ENCODE measurements at places on chromosomes 11 and 22.

DNA sequence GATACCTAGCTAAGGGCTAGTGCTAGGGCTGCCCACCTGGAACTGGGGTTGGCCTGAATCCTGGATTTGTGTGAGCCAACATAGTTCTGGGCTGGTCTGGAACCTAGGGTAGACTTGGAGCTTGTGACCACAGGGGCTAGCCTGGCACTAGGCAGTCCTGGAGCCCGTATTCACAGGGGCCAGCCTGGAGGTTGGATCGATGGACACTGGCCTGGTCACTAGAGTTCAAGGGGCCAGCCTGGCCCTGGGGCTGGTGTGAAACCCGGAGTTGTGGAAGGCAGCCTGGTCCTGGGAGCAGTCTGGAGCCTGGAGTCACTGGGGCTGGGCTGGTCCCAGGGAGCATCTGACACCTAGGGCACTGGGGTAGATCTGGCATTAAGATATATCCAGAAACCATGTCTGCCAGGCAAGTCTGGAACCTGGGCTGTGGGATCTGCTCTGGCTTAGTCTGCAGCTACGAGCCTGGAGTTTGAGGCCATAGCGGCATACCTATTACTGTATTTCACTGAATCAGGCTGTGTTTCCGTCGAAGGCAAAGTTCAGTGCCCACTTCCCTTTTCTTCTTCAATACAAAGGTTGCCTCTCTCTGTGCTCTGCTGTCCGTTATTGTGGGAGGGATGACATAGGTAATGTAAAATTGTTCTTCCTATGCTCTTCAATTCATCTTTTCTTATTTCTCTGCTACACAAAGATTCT is 9.1 kb upstream of the GLYATL1B start:
- no peak for DNase-seq

DNA sequence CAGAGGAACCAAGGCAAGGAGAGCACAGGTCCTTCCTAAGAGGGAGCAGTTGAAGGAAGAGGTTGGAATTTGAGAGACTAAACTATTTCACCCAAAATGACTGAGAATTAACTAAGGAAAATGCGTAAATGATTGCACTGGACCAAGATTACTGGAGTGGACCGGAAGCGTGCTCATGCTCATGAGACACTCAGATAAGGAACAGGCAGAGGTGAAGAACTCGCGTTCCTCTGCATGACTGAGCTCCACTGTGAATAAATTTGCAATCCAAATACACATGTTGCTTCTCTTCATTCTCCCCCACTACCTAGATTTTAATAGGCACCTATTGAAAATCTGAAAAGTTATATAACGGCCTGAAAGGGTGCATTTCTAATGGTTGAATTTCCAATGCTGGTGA is 207.0 kb downstream of the KIRREL3 start:
- DNase-seq, result no peak

DNA sequence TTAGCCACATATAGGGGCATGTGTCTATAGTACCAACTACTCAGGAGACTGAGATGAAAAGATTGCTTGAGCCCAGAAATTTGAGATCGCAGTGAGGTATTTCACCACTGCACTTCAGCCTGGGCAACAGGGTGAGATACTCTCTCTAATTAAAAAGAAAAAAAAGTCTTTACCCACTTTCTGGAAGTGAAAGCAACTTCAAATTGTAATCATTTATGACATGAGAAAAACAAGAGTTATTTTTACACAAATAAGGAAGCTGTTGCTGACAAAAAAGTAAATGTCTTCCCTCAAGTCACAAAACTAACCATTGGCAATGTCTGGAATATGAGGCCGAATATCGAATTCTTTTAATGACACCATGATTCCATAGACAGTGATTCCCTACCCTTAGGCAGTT is 71.4 kb downstream of the GLYATL1 start:
- DNase-seq, result no peak

- DNase-seq, result no peak
Observed at GRCh38 chr11:47408598-47409439, 429 bp downstream of the SLC39A13 start.

DNA sequence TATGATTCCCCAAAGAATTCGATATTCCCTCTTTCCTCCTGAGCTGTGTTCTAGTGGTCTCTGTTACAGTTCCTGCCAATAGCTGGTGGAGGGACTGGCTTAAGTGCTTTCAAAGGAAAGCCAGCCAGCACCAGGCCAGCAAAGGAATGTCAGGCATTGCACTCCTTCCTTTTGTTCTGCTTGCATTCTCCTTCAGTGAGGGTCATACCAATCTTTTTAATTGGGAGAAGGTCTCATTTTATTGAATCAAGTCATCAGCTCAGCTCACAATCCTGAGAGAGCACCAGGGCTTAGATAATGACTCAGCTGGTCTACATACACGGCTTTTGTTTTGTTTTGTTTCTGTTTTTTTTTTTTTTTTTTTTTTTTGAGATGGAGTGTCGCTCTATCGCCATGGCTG is 222.9 kb downstream of the NAV2 start:
- DNase-seq, result no peak

GRCh38 chr11:95147364-95147905 is 57.8 kb downstream of the ENDOD1 start:
- DNase-seq, result no peak

GRCh38 chr22:17734187-17734586 is 40.1 kb downstream of the BID start:
- no peak for DNase-seq

- DNase-seq, result no peak
Observed at GRCh38 chr11:77589181-77589520, 602 bp upstream of the AQP11 start.

- DNase-seq, result peak; percentile 32
Observed at GRCh38 chr11:44566952-44567875, 1.8 kb downstream of the CD82 start.

DNA sequence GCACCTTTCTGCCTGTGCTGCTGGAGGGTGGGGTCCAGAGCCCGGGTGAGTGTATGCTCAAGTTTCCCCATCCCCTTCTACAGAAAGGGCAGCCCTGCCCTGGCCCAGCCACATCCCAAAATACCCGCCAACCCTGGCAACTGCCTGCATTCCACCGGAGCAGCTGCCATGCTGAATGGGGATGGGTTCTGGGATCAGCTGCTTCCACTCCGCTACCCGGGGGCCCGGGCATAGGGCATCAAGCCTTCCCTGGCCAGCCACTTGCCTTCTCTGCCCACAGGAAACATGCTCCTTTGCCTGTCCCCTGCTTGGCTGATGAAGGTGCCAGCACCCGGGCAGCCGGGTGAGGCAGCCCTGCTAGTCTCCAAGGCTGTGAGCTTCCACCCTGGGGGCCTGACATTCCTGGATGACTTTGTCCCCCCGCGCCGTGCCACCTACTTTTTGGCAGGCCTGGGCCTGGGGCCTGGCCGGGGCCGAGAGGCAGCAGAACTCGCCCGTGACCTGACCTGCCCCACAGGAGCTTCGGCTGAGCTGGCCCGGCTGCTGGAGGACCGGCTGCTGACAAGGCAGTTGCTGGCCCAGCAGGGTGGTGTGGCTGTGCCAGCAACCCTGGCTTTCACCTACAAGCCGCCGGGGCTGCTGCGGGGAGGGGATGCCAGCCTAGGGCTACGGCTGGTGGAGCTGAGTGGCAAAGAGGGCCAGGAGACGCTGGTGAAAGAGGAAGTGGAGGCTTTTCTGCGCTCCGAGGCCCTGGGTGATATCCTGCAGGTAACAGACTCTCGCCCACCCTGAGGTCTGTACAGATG is 3.2 kb downstream of the CARNS1 start:
- DNase-seq, result peak; percentile 59

- no peak for DNase-seq
Observed at GRCh38 chr22:37697538-37697835, 639 bp downstream of the TRIOBP start.

GRCh38 chr11:58061813-58062212 is 31.1 kb downstream of the OR6Q1 start:
- DNase-seq, result no peak

DNA sequence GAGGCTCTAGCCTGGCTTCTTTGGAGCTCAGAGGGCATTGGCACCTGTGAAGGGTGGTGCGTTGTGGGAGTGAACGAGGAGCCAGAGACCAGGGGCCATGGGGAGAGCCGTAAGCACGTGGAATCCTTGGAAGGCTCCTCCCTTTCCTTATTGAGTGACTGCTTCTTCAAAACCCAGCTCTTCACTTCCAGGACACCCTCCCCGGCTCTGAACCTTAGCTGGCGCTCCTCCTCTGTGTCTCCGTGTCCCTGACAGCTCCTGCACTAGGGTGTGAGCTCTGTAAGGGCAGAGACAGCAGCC is 26.3 kb downstream of the POLR3H start:
- DNase-seq, result no peak

GRCh38 chr11:27468995-27469695 is 3.4 kb downstream of the LGR4 start:
- no peak for DNase-seq

GRCh38 chr11:103875855-103876510 is 160.5 kb upstream of the DDI1 start:
- no peak for DNase-seq

GRCh38 chr11:86591631-86592030 is 80.8 kb downstream of the ME3 start:
- DNase-seq, result no peak

GRCh38 chr11:12185914-12186313 is 75.5 kb downstream of the MICAL2 start:
- no peak for DNase-seq

GRCh38 chr11:110094298-110095285 is 1.4 kb downstream of the ZC3H12C start:
- DNase-seq, result no peak

DNA sequence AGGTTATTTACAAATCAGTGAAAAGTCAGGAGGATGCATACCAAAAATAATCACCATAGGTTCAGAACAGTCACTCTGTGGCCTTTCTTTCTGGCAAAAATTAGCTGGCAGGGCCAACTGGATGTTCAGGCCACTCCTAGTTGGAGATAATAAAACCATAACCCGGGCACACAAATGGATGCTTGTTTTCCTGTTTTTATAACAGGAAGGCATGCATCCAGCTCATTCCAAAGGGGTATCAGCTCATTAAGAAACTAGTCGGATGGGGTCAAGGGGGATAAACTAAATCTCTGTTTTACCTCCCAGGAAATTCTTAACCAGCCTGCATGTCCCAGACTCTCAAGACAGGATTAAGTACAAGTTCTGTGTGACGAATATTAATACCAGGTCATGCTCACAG is 81.0 kb downstream of the FBXO7 start:
- no peak for DNase-seq

GRCh38 chr11:134361661-134362060 is 29.9 kb downstream of the GLB1L2 start:
- DNase-seq, result no peak

- DNase-seq, result no peak
Observed at GRCh38 chr11:69352166-69352565, 58.2 kb downstream of the MYEOV start.

- DNase-seq, result no peak
Observed at GRCh38 chr22:22841598-22841997, 46.0 kb upstream of the IGLL5 start.

GRCh38 chr11:72814286-72815109 is at the start of gene ATG16L2:
Gene ATG16L2 (plus strand): TSS chr11:72814411. CDS start chr11:72814446, 35 bp downstream.
- DNase-seq, result peak; percentile 96

DNA sequence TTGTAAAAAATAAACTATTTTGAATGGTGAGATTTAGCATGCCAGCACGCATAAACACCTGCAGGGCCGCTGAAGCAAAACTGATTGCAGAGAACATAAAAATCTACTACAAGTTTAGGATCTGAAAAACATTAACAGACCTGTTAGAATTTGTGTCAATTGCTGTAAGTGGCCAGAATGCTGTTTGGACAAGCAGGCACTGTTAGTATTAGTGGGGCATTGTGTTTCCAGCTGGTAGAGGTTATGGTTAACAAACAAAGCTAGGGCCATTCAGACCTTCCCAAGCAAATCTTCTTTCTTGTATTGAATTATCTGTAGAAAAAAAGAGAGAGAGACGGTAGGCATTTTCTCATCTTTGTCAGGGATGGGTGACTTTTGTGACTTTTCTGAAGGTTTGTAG is 57.6 kb upstream of the OLFML1 start:
- DNase-seq, result no peak

DNA sequence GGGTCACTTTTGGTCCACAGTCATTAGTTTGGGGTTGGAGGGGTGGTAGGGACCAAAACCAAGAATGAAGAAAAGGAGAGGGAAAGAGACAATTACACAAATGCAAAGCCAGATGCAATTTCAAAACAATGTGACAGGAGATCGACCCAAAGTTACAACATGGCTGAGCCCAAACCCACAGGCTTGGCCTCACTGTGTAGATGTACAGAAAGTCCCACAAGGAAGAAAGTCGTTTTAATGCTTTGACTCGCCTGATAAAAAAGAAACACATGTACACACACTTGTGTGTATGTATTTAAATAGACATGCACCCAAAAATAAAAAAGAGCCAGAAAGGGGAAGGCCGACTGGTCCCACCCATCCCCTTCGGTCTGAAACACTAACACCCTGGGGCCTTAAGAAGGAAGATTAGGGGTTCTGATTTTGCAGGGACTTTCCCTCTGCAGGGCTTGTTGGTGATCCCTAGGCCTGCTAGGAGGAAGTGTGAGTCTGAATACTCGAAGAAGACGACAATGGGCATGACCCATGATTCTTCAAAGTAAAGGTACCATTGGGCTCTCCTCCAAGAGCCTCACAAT is 104.1 kb downstream of the ETS1 start:
- DNase-seq, result no peak

DNA sequence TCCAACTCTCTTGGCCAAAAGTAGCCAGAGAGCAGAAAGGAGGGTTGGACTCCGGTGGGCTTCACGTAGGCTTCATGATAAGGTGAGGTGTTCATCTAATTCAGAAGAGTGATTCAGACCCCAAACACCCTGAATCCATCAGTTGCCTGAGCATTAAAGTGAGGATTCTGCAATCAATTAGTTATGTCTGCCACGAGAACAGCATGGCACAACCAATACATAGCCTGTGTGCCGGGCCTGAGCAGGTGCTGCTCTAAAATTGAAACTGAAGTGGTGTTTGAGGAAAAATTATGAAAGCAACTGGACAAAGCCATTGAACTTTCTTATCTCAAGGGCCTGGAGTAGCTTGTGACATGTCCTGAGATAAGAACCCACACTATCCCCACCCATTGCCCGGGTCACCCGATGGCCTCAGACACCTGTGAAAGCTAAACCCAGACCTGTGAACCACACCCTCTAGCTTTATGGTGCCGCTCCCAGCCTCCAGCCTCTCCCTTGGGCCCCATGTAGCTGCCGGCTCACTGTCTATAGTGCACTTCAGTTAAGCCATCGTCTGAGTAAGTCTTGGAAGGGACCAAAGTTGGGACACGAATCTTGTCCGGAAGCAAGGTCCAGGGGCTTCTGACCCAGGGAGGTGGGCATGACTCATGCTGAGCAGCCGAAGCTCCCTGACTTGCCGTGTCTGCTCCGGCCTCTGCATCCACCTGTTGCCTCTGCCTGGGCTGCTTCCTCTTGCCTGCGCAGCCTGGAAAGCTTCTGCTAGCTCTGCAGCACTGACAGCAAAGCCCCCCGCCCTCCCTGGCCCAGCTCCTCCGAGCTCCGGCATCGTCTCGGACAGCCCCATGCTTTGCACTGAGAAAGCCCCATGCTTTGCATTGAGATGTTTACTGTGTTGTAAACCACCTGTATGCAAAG is 5.7 kb upstream of the MYEOV start:
- no peak for DNase-seq

DNA sequence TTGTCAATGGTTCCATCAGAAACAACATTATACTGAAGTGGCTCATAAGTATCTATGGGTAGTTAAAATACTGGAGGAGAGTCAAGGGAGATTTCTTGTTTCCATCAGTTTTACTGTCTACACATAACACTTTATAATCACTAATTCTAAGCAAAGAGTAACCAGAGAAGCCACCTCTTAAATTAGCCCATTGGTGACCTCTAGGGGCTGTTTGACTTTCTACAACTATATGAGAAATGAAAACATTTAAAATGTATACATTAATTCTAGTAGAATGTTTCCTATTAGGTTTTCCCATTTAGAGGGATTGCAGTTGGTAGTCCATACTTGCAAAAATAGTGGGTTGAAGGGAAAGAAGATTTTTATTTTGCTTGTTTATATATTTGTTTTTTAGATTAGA is 504.3 kb downstream of the FAM181B start:
- peak; percentile 24 for DNase-seq
